ENCODE measurements at places on chromosomes 1 and 21.

DNA sequence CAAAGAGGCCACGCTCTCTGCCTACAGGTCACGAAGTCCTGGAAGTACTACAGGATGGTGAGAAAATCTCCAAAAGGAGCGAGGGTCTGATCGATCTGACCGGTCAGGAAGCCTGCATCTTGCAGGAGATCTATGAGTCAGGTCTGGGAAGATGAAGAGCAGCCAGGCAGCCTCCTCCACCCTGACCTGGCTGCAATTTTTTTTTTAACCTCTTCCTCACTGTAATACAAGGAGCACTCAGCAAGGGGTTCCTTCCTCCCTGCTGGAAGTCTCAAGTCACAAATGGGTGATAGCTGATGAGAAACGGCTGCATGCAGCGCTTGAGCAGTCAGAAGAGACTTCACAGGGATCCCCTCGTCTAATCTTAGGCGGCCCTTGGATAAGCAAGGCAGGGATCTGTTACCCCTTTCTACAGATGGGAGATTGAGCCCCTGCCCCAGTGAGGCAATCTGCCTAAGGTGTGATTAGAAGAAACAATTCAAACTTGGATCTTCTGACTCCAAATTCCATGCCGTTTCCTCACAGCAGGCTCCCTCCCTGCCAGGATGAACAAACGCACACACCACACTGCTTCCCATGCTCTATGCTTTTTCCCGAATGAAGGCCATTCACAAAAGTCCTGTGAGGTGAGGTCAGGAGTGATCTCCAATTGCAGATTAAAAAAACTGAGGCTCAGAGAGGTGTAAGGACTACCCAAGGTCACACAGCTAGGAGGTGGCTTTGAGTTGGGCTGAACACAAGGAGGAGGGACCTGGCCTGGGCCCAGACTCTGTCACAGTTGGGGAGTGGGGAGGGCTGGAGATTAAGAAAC lies 48.3 kb downstream of the ECE1 start:
- no peak for DNase-seq

GRCh38 chr1:229001467-229002011 lies 266.3 kb downstream of the RHOU start:
- no peak for DNase-seq

GRCh38 chr1:90262791-90263190 lies 267.9 kb downstream of the ZNF326 start:
- no peak for DNase-seq

- DNase-seq, result no peak
These were observed 13.6 kb downstream of the FHAD1 start for GRCh38 chr1:15260418-15261154.

- DNase-seq, result no peak
These were observed 161.8 kb upstream of the PDE4B start for GRCh38 chr1:65630855-65631254.

DNA sequence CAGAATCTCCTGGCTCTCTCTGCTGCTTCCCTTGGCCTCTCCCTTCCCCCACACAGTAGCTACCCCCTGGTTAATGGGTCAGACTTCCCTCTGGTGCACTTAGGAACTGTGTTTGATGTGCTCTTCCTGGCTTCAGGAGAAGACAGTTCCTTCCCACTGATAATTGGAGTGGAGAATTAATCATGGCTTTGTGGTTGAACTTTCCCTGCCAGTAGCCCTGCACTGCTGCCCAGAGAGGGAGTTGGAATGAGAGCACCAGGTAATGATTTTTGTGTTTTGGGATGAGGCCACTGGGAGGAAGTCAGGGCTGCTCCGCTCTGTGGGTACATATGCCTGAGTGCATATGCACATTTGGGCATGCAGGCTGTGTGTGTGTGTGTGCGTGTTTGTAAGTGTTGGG lies 39.7 kb upstream of the PADI2 start:
- no peak for DNase-seq

DNA sequence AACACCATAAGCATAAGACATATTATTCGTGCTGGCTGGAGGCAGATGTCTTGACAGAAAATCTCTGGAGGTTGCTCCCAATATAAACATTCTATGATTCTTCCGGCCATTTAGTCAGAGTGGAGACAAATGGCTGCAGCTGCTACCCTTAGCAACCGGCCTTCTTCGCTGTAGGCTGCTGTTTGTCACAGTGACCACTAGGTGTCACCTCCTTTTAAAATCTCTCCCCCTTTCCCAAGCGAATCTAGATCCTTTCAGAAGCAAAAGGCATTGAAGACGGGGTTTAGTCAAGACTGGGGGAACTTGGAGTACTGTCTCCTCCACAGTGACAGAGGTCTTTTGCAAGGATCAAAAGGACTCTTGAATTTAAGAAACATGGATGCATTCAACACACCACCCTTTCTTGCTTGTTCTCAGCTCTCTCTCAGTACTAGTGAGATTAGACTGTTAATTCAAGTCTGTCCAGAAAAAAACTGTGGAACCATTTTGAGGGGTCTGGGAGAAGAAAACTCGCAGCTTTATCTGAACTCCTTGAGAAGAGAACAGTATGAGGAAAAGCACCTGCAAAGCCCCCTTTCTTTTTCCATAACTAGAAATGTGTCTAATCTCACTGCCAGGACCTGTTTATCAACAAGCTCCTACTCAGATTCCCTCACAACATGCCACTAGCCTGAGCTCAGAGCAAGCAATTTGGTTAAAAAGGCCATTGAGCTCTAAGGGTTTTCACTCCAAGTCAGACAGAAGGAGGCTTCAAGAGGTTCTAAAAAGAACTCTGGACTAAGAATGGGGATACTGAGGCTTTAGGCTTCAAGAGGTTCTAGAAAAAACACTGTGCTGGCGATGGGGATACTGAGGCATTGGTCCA lies 408.3 kb upstream of the PLXNA2 start:
- peak; percentile 94 for DNase-seq

GRCh38 chr1:94820936-94821335 lies 779 bp downstream of the SLC44A3 start:
- DNase-seq, result no peak

GRCh38 chr1:7727809-7728471 lies 43.2 kb upstream of the VAMP3 start:
- DNase-seq, result no peak

Measured in NCI-H2081 (cell line).